ENCODE measurements at places on chromosomes 1 and 21.

DNA sequence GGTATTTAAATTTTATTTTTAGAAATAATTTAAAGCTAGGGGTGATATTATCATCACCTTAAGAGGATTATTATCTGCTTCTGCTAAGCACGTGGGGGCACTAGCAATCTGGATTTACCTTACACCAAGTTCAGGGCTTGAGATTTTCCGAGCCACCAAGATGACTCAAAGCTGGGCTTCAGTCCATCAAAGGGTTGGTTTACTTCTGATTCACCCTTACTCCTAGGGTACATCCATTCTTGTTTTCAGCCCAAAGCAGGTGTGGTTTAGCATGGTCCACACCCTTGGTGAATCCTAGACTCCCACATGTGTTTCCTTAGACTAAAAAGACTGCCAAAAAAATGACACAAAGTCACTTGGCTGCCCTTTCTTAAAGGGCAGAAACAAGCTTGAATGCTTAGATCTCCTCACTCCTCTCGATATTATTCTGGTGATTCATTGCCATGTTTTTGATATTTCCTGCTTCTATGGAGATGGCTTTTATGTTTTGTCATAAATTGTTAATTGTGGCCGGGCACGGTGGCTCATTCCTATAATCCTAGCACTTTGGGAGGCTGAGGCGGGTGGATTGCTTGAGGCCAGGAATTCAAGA lies 9.8 kb upstream of the PRSS38 start:
- H3K4me3 ChIP-seq: no peak overlapping the region
- peaks cover 13% of the 10 kb centered on the region for H3K4me1 ChIP-seq
- H3K27ac ChIP-seq: no peak overlapping the region

- H3K36me3 ChIP-seq: no peaks in the 10 kb centered on the region
- H3K27ac ChIP-seq: no peak overlapping the region
- H3K4me3 ChIP-seq: peak overlapping the region; percentile 33
- H3K27me3 ChIP-seq: peaks cover 21% of the 10 kb centered on the region
Observed at GRCh38 chr1:31548907-31549808, 27.2 kb upstream of the TINAGL1 start.

DNA sequence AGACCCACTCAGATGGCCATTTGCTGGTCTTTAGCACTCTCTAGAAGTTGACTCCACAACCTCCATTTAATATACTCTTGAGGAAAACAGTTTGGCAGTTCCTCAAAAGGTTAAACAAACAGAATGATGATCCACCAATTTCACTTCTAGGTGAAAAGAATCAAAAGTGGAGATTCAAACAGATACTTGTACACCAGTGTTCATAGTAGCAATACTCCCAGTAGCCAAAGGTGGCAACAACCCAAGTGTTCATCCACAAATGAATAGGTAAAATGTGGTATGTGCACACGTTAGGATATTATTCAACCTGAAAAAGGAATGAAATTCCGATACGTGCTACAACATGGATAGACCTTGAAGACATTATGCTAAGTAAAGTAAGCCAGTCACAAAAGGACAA lies 6.3 kb downstream of the PRCC start:
- no peaks in the 10 kb centered on the region for H3K27me3 ChIP-seq
- peaks cover 56% of the 10 kb centered on the region for H3K36me3 ChIP-seq
- H3K4me1 ChIP-seq: peaks cover 75% of the 10 kb centered on the region
- H3K4me3 ChIP-seq: no peak overlapping the region

- no peak overlapping the region for H3K4me3 ChIP-seq
- H3K27me3 ChIP-seq: no peaks in the 10 kb centered on the region
- no peak for DNase-seq
- H3K27ac ChIP-seq: no peak overlapping the region
- peaks cover 10% of the 10 kb centered on the region for H3K4me1 ChIP-seq
- H3K36me3 ChIP-seq: peaks cover 4% of the 10 kb centered on the region
Observed at GRCh38 chr1:65459397-65459768, 38.9 kb downstream of the LEPR start.

- DNase-seq: no peak
- peak overlapping the region; percentile 72 for H3K27ac ChIP-seq
- no peaks in the 10 kb centered on the region for H3K27me3 ChIP-seq
- H3K36me3 ChIP-seq: no peaks in the 10 kb centered on the region
- H3K4me3 ChIP-seq: peak overlapping the region; percentile 46
Observed at GRCh38 chr1:229254910-229255541, 15.9 kb upstream of the RAB4A start.

DNA sequence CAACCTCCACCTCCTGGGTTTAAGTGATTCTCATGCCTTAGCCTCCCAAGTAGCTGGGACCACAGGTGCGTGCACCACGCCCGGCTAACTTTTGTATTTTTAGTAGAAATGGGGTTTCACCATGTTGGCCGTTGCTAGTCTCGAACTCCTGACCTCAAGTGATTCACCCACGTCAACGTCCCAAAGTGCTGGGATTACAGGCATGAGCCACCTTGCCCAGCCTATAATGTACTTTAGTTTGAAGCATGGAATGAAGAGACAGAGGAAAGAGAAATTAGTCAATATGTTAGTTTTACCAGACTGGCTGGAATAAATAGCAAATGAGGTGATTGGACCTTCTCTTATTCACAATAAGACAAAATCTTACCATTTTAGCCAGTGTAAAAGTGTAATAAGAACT lies 89.0 kb downstream of the GTF2B start:
- DNase-seq: no peak
- H3K36me3 ChIP-seq: peaks cover 41% of the 10 kb centered on the region

GRCh38 chr1:36971852-36972618 lies 62.3 kb downstream of the GRIK3 start:
- H3K27ac ChIP-seq: no peak overlapping the region
- H3K4me1 ChIP-seq: no peaks in the 10 kb centered on the region
- H3K36me3 ChIP-seq: no peaks in the 10 kb centered on the region
- peaks cover 4% of the 10 kb centered on the region for H3K27me3 ChIP-seq
- no peak overlapping the region for H3K4me3 ChIP-seq
- DNase-seq: no peak

GRCh38 chr1:103527331-103527730 lies 1.8 kb downstream of the RNPC3 start:
- peaks cover 48% of the 10 kb centered on the region for H3K36me3 ChIP-seq
- no peaks in the 10 kb centered on the region for H3K27me3 ChIP-seq
- H3K4me3 ChIP-seq: peak overlapping the region; percentile 99

DNA sequence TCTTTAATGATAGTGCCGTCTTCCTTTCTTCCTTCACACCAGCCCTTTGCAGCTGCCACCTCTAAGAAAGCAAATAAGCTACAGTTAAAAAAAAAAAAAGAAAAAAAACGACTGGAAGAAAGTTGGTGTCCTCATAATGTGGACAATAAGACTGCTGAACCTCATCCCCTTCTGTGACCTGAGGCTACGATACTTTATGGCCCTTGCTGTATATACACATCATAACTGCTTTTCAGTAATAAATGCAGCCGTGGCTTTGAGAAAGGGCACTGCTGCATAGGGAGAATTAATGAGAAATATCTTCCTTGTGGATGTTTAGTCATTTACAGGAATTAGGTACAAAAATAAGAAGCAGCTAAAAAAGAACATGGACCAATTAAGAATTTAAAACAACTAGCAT lies 333.8 kb upstream of the ADGRL2 start:
- no peak for DNase-seq
- no peaks in the 10 kb centered on the region for H3K36me3 ChIP-seq
- no peak overlapping the region for H3K27ac ChIP-seq
- no peak overlapping the region for H3K4me3 ChIP-seq
- no peaks in the 10 kb centered on the region for H3K4me1 ChIP-seq

- H3K4me3 ChIP-seq: no peak overlapping the region
- no peak overlapping the region for H3K27ac ChIP-seq
- peaks cover 2% of the 10 kb centered on the region for H3K27me3 ChIP-seq
- no peak for DNase-seq
- no peaks in the 10 kb centered on the region for H3K36me3 ChIP-seq
Observed at GRCh38 chr1:204659056-204659455, 26.5 kb downstream of the LRRN2 start.

DNA sequence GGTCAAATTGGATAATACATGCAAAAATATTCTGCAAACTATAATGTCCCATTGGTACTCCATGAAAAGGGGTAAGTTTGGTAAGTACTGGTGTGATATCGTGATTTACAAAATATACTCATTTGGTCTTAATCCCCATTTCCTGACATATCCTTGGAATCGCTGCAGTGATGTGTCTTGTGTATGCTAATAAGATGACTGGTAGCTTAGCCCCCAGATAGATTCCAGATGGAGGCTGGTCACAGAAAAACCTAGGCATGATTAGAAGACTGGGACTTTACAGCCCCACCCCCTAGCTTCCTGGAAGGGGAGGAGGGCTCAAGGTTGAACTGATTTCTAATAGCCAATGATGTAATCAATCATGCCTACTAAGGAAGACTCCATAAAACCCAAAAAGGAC lies 3.0 kb downstream of the VAMP4 start:
- no peaks in the 10 kb centered on the region for H3K27me3 ChIP-seq
- DNase-seq: no peak
- peaks cover 8% of the 10 kb centered on the region for H3K36me3 ChIP-seq
- no peak overlapping the region for H3K4me3 ChIP-seq

All from activated naive CD8-positive, alpha-beta T cell treated with anti-CD3 and anti-CD28 coated beads, Interleukin-2, amount 50 U/mL, for 24 hours (primary cell).